Cardiac muscle cell (in vitro differentiated cells and primary cell): ENCODE measurements at places on chromosomes 4 and X.

GRCh38 chr4:141248029-141248428, 27.3 kb downstream of the ZNF330 start:
- DNase-seq, result peak; percentile 85

DNA sequence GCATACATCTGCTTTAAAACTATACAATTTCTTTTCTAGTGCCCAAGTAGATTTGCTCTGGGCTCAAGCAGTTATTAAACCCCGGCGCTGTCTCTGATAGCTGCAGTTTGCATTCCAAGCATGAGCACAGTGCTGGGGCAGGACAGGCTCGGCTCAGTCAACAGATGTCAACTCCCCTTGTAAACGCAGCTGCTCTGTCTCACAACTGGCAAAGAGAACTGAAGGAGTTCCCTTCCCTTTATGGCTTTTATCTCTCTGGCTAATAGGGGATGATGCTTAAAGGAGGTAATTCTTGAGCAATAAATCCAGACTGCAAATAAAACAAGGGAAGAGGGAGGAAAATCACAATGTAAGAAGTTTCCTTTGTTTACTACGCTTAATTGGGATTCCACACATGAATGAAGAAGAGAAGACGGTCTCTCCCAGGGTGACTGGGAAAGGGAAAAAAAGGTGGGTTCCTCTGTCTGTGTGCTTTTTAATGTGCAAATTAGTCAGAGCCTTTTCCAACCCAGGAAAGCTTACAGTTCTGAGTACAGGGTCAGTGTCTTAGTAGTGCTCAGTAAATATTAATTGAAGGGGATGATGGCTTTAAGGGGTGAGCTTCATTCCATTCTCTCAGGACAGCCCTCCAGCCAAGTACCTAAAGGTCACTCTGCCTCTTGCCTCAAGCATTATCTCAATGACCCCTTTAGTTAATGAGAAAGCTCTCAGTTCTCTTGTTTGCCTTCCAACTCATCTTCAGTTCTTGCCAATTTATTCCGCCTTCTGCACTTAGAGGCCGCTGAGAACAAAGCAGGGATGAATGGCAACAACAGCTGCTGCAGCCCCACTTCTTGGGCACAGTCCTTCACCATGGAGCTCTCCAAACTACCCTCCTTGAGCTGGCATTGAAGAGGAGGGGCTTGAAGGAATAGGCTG, 155.7 kb upstream of the JADE1 start:
- DNase-seq, result peak; percentile 92

- DNase-seq, result no peak
Observed at GRCh38 chrX:2583194-2584162, 82.7 kb upstream of the DHRSX start.

DNA sequence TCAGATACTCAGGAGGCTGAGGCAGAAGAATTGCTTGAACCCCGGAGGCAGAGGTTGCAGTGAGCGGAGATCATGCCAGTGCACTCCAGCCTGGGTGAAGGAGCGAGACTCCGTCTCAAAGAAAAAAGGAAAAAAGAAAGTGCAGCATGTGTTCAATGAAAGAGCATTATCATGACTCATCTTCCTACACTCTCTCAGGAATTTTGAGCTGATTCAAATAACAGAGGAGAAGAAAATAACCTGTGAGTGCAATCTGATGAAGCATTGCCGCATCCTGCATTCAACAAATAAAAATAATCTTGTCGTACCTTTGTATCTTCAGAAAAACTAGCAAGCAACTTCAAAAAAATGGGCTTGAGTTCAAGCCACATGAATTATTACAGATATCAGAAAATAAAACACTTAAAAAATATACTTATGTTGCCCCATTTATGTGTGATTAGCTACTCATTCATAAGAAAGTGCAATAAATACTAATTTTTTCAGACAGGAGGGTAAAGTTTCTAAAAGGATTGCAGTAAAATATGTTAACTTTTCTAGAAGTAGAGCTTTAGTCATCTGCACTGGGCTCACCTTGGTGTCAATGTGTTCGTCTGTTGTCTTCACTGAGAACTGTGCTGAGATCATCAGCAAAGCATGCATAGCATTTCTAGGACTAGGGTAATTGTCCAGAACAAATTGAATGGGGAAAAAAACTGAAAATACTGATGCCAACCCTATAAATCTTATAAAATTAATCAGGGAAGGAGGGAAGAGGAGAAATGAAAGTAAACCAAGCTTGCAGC, 90.4 kb upstream of the VCX3B start:
- DNase-seq, result no peak

- no peak for DNase-seq
Observed at GRCh38 chr4:107603430-107603829, 116.6 kb downstream of the PAPSS1 start.

- no peak for DNase-seq
Observed at GRCh38 chr4:65498606-65499005, 171.7 kb downstream of the EPHA5 start.

DNA sequence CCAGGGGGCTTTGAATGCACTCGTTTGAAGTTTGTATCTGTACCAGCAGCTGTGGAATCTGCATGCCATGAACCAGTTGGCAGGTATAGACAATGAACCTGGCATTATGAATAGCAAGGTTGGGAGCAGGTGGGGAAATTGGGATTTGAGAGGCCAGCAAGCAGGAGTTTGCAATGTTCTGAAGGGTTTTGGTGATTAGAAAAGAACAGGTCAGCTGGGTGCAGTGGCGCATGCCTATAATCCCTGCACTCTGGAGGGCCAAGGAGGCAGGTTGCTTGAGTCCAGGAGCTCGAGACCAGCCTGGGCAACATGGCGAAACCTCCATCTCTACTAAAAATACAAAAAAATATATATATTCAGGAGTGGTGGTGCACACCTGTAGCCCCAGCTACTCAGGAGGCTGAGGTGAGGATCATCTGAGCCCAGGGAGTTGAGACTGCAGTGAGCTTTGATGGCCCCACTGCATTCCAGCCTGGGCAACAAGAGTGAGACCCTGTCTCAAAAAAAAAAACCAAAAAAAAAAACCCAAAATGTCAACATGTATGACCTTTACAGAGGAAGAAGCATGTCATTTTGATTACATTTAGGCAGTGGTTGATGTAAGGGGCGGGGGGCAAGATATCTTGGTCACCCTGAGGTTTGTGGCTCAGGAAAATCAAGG, 63.9 kb downstream of the TSC22D3 start:
- DNase-seq, result peak; percentile 20

DNA sequence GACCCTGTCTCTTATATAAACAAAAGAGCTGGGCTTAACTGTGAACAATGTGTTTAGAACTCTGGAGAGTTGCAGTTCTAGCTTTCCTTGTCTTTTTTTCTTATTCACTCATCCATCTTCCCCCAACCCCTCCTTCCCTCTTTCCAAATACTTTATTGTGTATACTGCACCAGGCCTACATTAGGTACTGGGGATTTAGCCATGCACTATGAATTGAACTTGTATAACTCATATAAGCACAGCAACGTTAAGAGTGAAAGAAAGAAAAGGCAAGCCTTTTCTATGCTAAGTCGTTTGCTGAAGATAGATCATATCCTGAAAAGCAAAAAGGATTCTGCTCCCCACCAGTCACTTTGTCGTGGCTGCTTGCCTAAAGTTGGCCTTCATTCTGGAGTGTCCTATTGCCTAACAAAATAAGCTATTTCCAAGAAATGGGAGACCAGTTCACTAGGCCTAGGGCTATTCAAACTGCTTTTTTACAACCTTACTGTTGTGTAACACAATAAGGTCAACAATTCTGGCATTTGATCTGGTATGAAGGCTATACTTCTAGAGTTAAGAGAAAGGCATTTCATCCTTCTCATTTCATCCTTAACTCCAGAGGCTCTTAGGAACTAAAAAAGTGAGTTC, 32.2 kb downstream of the CCNI start:
- DNase-seq, result peak; percentile 61

DNA sequence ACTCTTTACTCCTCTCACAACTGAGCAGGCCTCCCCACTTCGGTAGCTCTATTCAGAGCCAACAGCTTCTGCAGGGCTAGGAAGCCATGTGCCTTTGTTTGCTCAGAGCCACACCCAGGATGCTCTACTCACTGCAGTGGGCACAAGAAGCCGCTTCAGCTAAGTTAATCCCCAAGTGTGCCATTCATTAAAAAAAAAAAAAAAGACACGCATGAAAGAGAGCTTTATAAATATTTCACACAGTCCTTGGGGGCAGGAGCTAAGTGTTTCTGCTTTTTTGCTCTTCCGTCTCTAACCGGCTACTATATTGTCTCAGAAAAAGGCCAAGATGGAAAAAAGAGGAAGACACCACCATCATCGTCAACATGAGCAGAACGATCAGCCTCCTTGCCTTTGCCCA, 8.1 kb downstream of the CRMP1 start:
- DNase-seq, result no peak

DNA sequence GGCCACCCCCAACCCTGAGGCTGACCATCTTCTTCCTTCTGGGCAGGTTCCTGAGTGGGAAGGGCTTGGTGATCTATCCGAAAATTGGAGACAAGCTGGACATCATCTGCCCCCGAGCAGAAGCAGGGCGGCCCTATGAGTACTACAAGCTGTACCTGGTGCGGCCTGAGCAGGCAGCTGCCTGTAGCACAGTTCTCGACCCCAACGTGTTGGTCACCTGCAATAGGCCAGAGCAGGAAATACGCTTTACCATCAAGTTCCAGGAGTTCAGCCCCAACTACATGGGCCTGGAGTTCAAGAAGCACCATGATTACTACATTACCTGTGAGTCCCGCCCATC, 9.7 kb downstream of the EFNB1 start:
- no peak for DNase-seq
